Lung (tissue), 17 donors: ENCODE measurements at places on chromosomes 4 and X. TPM values are rescaled to one million over a fixed set of nuclear protein-coding genes. Genes with fewer than 3 reads are reported as not detected.

CLGN gene
- polyA plus RNA-seq = 1.3 TPM

TLR1 gene
- 2.4 TPM for polyA plus RNA-seq

GRCh38 chr4:77715414-77716290, 103.5 kb downstream of the CNOT6L start:
- no peak for DNase-seq
- H3K27ac ChIP-seq = no peak overlapping the region
- H3K4me3 ChIP-seq = no peak overlapping the region
- H3K4me1 ChIP-seq = peaks cover 22% of the 10 kb centered on the region
- peaks cover 3% of the 10 kb centered on the region for H3K36me3 ChIP-seq

GRCh38 chr4:140944199-140944515, 188.0 kb upstream of the TBC1D9 start:
- H3K27me3 ChIP-seq = no peaks in the 10 kb centered on the region
- H3K4me3 ChIP-seq = no peak overlapping the region
- no peak for DNase-seq
- no peaks in the 10 kb centered on the region for H3K4me1 ChIP-seq
- H3K36me3 ChIP-seq = peaks cover 3% of the 10 kb centered on the region

TLL1 gene
- polyA plus RNA-seq = 0.93 TPM
